T-cell (primary cell): ENCODE measurements at places on chromosomes 6 and 20.

GRCh38 chr6:3523271-3523670, 66.4 kb upstream of the SLC22A23 start:
- no peak for DNase-seq

- DNase-seq, result no peak
Observed at GRCh38 chr20:9503526-9504245, 10.7 kb upstream of the LAMP5 start.

GRCh38 chr6:17107863-17108262, 6.0 kb downstream of the STMND1 start:
- DNase-seq, result no peak

- DNase-seq, result no peak
Observed at GRCh38 chr20:25336561-25337422, 53.8 kb downstream of the ABHD12 start.

- no peak for DNase-seq
Observed at GRCh38 chr6:107807196-107807811, 16.8 kb downstream of the SCML4 start.

DNA sequence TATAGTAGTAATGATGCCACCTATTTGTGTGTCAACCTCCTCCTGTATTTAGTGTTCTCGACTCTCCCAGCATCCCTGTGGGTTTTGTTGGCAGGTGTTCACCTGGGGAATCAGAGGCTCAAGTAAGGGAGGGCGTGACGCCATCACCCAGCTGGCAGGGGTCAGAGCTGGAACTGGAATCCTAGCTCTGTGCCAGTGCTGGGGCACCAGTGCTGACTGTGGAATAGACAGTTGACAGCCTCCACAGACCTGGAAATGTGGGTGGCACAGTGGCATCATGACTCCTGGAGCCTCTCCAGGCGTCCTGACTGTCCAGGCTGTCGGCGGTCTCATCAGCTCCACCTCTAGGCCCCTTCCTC, 102.8 kb downstream of the SYCP2 start:
- no peak for DNase-seq

GRCh38 chr6:115896538-115897129, 164.1 kb downstream of the FRK start:
- DNase-seq, result no peak

GRCh38 chr6:168581236-168581635, 140.3 kb downstream of the SMOC2 start:
- DNase-seq, result no peak

GRCh38 chr20:56400001-56400640, 7.7 kb downstream of the CSTF1 start:
- peak; percentile 54 for DNase-seq

- no peak for DNase-seq
Observed at GRCh38 chr6:112232845-112233256, 21.5 kb downstream of the LAMA4 start.

- DNase-seq, result no peak
Observed at GRCh38 chr6:89221971-89222711, 5.0 kb upstream of the GABRR1 start.

- DNase-seq, result no peak
Observed at GRCh38 chr20:49845060-49845459, 32.4 kb downstream of the SLC9A8 start.

DNA sequence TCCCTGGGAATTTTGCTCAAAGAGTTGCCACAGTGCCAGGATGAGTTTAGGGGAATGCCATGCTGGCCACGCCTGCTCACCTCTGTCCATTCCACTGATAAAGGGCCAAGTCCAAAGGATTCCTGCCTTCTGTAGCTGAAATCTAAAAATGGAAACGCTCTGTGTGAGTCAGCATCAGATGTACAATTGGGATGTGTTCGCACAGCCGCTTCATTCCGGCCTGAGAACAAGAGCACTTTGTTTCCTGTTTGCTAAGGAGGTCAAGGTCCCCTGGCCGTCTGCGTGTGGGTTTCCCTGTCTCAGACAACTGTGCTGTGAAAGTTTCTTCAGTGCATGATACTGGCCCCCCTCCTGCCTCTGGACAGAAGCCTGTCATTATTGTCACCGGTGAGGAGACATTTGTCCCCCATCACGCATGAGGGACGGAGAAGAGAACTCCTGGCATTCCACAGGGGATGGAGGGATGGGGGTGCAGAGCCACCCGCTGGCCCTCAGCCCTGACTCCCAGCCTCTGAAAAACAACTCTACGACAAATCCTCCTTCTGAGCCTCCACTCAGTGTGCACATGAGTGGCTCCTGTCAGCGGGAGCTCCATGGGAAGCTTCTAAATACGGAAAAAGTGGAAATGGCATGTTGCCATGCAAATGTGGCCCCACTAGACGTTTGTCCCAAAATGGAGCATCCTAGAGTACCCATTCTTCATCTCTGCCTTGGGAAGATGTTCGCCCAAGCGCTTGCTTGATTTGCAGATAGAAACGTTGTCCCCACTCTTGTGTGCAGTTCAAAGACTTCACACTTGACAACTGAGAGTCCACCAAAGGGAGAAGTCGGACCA, 143.5 kb upstream of the AFDN start:
- no peak for DNase-seq

GRCh38 chr20:15378151-15378550, 1040.7 kb upstream of the FLRT3 start:
- DNase-seq, result no peak

DNA sequence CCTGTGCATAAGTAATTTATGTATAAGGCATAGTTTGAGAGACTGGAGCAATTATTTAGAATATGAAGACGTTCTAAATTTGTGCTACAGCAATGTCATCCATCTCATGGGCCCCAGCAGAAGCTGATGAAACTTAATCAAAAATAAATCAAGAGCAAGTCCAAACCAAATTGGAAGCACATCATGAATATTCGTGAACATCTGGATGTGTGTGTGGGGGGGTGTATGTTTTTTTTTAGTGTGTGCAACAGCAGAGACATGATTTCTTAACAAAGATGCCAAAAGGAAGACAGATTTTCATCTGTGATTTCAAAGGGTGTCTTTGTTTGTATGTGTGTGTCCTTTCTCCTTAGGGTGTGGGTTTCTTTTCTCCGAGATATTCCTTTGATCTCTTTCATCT, 58.9 kb downstream of the SASH1 start:
- no peak for DNase-seq

DNA sequence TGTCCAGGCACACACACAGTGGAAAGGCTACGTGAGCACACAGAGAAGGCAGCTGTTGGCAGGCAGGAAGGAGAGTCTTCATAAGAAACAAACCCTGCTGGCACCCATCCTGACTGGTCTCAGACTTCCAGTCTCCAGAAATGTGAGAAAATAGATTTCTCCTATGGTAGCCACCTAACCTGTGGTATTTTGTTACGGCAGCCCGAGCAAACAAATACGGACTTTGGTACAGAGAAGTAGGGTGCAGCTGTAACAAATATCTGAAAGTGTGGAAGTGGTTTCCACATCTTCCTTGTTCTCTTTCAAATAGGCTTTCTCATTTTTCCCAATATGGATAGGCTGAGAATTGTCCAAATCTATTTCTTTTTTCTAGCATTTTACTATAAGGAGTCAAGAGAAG, 94.6 kb downstream of the ADGB start:
- no peak for DNase-seq

GRCh38 chr20:42598581-42598980, 591.1 kb downstream of the PTPRT start:
- no peak for DNase-seq

DNA sequence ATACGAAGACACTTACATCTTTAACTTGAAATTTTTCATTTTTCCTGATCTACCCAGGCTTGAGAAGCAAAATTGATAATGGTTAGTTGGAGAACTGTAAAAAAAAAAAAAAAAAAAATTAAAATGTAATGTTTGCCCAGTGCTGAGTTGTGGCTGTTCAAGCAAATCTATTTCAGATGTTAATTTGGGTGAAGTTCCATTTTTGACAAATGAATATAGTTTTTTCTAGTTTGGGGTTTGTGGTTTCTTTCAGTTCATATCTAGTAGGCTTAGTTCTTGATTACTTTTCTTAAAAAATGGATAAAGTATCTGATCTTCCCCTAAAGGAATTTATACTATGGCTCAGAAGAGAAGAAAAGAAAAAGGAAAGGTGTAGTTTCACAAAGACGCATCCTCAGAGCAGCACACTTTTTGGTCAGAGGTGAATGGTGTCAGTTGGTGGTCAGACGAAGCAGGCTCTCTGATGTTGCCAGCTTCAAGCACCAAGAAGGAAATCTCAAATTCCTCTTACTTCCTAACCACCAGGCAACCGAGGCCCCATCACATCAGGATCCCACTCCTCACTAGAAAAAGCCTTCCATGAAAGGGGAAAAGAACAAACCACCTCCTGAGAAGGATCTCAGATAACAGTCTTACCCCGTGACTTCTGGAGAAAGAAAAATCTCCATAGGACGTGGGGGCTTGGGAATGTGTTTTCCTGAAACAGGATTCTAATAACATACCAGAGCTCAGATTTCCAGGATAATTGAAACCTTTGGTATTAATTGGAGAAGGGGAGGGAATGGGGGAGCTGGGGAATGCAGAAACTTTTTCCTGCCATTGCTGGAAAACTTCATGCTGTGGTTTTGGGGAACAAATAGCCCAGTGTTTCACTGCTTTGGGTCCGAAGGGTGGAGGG, 396.2 kb downstream of the CD83 start:
- no peak for DNase-seq

DNA sequence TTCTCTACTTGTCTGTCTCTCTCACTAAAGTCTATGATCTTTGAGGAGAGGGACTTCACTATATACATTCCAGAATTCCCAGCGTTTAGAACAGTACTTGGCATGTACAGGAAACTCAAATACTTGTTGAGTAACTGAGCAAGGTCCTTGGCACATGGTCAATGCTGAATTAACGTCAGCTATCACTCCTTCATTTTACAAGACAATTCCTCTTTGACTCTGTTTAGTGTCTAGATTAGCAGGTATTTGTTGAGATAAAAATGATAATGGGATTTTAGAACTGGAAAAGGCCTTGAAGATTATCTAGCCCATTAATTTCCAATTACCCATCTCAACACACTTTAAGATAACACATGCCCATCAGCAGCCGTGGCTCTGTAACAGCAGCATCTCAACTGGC, 6.6 kb upstream of the GUCA1B start:
- no peak for DNase-seq

DNA sequence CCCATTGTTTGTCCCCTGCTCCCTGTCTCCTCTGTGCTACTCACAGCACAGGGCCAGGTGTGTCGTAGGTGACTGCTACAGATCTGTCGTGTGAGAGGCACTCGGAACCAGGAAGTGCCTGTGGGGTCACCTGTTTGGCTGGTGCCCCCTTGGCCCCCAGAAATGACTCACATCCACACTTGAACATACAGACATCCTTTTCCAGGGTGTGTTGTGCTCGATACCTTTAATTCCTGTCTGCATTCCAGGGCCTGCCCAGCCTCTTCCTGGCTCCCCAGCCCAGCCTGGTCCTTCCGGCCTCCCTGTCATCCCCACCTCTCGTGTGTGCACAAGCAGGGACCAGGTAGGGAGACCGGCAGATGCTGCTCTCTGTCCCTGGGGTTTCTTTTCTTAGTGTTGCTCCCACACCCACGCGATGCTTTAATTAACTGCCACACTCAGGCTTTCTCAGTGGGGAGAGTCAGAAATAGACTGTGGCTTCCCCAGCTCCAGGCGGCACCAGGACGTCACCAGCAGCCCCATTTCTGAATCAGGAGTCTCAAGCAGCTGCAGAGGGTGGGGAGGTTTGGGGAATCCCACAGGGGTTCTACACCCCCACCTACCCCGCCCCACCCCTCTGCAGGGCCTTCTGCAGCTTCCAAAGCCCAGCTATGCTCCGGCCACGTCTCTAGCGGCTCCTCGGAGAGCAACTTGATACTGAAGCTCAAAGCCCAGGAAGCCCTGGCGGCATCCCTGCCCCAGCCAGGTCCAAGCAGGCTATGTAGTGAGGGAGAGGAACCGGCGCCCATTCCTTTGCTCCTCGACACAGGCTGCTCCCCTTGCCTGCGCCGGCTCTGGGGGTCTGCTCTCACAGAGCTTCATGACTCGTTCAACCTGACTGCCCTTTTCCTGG, 102.2 kb downstream of the SYCP2 start:
- DNase-seq, result no peak

GRCh38 chr6:85403331-85404015, 46.4 kb upstream of the NT5E start:
- DNase-seq, result no peak

GRCh38 chr20:9912858-9913434, 74.1 kb upstream of the PAK5 start:
- DNase-seq, result no peak

- no peak for DNase-seq
Observed at GRCh38 chr20:59935457-59936185, 2.2 kb upstream of the SYCP2 start.

DNA sequence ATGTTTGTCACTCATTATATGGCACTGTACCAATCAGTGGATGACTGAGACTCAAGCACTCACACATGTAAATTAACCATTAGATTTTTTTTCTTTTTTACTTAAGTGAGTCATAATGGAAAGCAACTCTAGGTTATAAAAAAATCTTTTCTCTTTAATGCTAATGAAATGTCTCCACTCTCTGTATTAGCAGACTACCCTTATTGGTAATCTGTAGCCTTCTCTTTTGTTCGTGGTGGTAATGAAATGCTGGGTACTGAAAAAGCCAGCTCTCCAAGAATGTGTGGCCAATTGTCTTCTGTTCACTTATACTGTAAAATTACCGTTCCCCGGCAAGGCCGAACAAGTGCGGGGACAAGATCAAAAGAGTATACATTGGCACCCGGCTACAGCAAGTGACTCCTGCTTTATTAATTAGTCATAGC, 69.0 kb downstream of the AFG1L start:
- DNase-seq, result no peak

GRCh38 chr20:54649511-54649962, 174.1 kb downstream of the DOK5 start:
- DNase-seq, result peak; percentile 29

- DNase-seq, result no peak
Observed at GRCh38 chr20:8602389-8603116, 466.3 kb upstream of the PLCB4 start.

- no peak for DNase-seq
Observed at GRCh38 chr6:160055813-160056212, 65.8 kb upstream of the SLC22A1 start.

DNA sequence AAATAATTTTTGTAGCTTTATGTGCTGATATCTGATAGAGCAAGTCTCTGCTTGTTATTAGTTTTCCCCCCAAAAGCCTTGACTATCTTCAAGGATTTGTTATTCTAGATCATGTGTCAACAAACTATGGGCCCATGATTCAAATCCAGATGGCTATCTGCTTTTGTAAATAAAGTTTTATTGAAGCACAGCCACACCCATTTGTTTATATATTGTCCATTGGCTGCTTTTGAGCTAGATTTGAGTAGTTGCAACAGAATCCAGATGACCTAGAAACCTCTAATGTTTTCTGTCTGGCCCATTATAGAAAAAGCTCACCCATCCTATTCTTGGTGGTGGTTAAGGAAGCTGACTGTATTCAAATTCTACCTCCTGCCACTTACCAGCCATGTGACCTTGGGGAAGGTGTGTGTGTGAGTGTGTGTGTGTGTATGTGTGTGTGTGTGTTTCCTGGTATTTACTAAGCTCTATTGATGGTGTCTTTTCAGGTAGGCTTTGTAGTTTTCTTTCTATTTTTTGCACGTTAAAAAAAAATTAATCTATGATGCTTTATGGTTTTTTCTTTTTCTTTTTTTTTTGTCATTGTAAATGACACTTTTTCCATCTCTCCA, 1.3 kb upstream of the GTSF1L start:
- DNase-seq, result peak; percentile 49
